ENCODE measurements at places on chromosomes 7 and 10.

GRCh38 chr7:106372595-106373318, 88.0 kb upstream of the NAMPT start:
- DNase-seq = no peak

GRCh38 chr10:8544500-8544899, 490.0 kb downstream of the GATA3 start:
- no peak for DNase-seq

GRCh38 chr10:50396491-50397311, 145.4 kb upstream of the ASAH2 start:
- DNase-seq = peak; percentile 41

- DNase-seq = no peak
Observed at GRCh38 chr10:115662422-115662821, 569.3 kb downstream of the ATRNL1 start.

DNA sequence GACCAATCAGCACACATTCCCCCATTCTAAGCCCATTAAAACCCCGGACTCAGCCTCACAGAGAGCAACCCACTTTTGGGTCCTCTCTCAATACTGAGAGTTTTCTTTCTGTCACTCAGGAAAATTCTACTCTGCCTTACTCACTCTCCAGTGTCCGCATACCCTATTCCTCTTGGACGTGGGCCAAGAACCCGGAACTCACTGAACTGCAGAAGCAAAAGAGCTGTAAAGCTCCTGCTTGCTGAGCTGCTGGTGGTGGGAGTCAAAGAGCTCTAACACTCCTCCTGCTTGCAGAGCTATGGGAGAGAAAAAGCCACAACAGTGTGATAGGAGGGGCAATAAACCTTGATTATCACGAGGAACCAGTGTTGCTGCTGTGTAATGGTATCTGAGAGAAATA, 386.9 kb downstream of the POM121L12 start:
- DNase-seq = no peak
